ENCODE measurements at places on chromosomes 12 and 14.
A peak's percentile ranks its signal among the peaks of the same experiment; 100 is the strongest.

GRCh38 chr12:4918950-4919660, 9.4 kb downstream of the KCNA1 start:
- DNase-seq: no peak

DNA sequence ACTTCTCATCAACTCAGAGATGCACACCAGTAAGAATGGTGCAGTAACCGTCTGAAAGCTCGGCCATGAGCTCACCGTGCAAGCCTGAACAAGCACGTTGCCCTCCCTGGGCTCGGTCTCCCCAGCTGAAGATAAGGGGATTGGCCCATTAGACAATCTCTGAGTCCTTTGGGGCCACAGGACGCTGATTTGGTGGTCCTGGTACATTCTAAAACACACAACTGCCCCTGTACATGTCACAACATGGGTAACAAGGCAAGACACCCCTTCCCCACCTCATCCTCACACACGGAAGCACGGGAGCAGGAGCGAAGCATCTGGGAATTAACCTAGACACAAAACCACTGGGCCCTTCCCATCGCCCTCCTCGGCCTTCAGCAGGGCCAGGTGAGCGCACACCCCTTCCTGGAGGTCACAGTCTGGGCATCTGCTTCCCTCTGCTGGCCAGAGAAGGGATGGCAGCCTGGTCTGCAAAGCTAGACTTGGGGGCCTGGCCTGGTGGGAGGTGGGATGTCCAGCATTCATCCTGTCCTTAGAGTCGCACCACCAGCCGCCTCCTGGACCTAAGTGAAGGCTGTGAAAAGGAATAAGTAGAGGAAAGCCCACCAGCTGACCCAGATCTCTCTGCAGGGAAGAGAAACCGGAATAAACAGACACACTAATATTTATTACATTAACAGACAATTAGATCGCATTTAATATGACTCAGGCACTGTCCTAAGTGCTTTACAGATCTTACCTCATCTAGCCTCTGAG, 18.9 kb upstream of the SMUG1 start:
- DNase-seq: peak; percentile 81

DNA sequence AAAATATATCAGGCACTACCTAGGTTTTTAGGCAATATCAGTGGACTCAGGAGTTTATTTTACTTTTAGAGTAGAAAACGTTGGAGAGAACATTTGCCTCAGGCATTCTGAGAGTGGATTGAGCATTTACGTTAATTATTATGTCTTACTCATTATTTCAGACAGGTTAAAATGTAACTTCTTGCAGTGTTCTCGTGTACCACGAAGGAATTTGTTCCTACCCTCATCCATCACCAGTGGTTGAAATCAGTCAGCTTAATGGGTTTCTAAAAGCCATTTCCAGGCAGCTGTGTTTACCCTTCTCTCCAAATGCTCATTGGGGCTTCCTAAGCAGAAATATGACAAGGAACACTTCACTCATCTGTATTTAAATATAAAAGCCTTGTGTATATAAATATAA, 9.1 kb upstream of the LDHB start:
- no peak for DNase-seq

GRCh38 chr12:71636704-71637115, 26.9 kb downstream of the ZFC3H1 start:
- DNase-seq: peak; percentile 55

DNA sequence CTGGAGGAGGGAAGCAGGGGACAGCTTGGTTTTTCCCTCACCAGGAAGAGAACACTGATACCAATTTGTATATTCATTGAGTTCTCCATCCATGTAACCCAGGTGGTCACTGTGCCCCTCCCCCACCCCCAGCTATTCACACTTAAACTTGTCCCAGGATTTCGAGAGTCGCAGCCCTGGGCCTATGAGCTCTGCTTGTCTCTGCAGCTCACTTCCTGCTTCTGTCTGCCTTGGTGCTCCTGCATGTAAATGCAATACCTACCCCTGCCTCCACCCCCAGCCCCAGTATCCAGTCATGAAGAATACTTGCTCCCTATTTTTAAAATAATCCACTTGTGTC, 452.2 kb downstream of the BCL11B start:
- DNase-seq: no peak

GRCh38 chr14:86518298-86518697, 988.4 kb downstream of the FLRT2 start:
- no peak for DNase-seq

GRCh38 chr14:82879949-82880535, 1346.4 kb upstream of the SEL1L start:
- DNase-seq: no peak

- no peak for DNase-seq
Measured at GRCh38 chr12:131704509-131704908, 6.4 kb upstream of the SFSWAP start.

DNA sequence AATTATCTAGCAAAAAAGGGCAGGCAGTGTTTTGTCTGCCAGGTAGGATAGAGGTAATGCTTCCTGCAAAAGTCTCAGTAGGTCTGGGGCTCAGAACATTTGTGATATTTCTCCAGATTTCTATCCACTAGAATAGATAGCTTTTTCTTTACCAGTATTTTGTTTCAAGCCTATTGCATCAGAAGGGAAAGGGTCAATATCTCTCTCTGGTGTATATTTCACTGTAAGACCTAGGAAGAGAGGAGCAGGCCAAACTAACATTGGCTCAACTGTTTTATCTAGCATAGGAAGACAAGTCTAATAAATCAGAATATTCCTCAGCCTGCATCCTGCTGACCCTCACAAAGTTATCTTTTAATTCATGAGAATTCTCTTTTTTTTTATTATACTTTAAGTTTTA, 106.7 kb upstream of the DAAM1 start:
- DNase-seq: no peak

DNA sequence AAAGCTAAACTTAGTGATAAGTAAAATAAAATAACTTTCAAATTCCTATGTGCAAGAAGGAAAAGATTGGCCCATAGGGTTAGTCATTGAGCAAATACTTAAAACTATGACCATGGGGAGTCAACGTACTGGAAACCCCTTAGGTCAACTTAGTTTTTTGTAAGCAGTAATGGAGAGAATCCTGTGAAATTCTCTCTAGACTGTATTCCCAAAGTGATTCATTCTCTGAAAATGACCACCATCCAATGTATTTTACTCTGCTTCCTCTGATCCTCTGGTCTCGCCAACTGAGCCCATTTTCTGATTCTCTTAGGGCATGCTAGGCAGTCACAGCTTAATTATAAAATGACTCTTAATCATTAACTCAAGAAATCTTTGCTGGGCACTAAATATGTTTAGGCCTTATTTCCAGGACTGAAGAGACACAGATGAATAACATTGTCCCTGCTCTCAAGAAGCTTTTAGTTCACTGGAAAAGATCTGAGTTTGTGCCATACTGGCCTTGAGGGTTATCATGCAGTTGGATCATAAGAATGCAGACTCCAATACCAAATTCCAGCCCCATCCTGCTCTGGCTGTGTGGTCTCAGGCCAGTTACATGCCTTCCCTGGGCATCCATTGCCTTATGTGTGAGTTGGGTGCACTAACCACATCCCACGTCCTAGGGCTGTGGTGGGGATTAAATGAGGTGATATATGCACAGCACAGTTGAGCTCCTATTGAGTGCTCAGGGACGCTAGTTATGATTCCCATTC, 732.4 kb downstream of the AACS start:
- DNase-seq: no peak
